ENCODE measurements at places on chromosomes 11 and 22.

- no peak for DNase-seq
Observed at GRCh38 chr11:109789901-109790300, 303.3 kb upstream of the ZC3H12C start.

DNA sequence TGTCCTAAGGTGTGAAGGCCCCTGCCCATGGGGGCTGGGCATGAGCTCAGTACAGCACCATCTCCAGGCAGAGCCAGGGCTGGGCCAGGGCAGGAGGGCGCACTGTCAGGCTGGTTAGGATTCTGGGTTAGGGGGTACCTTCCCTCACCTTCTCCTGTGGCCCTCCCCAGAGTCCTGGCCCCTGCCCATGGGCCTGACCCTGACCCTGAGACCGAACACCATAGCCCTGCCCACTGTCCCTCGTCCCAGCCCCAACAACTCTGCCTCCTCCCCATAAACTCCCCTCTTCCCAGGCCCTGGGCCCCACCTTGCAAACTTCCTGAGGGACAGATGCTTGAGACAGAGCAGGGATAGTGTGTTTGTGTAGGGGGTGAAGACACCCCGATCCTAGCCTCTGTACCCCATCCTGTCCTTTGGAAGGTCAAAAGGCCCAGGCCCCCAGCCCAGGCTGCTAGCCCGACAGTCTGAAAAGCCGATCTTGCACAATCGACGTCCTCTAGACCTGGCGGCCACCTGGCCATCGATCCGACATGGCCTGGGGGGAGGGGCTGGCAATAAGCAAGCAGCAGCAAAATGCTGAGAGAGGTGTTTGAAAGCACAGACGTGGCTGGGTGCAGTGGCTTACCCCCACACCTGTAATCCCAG, 2.7 kb upstream of the TMPRSS6 start:
- DNase-seq = no peak

DNA sequence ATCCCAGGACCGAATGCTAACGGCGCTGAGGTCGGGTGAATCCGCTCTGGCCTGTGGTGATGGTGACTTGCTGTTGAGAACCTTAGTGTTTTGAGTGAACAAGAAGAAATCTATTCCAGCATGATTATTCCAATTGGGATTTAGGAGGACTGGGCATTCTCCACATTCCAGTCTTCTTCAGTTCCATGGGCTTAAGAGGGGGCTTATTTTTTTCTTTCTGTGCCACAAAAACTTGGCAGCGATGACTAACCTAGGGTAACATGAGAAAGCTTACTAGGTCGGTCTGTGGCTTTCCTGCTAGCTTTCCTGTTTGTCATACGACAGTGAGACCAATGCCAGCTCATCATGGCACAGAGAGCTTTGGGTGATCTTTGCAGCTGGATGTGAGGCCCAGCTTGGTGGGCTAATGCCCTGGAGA, 62.9 kb upstream of the ATXN10 start:
- no peak for DNase-seq

DNA sequence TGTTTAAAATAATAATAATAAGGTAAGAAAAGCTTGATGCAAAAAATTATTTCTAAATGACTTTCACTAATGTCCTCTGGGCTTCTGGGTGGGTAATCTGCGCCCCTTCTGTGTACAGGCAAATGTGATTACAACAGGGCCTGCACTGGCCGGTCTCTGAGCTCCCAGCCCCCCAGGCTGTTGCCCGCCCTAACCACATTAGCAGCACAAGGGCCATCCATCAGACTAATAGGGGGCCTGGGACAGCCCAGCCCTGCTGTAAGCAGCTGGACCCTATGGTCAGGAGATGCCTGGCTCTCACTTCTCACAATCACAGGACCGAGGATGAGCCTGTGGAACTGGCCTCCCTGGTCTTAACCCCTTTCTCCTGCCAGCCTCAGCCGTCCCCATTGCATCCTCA, 388.4 kb downstream of the BUD13 start:
- DNase-seq = no peak

DNA sequence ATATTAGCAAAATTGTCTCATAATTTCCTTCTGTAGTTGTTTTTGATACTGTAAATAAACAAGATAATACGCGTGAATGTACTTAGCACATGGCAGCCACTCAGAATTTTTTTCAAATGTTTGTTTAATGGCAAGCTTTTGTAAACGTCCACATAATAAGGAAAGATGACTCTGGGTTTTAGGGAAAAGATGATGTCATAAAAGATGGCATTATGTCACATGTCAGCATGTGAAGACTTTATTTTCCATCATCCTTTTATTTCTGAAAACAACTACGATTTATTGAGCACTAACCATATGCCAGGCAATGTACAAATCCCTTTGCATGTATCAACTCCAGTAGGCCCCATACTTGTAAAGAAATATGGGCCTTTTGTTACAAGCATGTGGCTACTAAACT, 139.9 kb downstream of the C11orf91 start:
- no peak for DNase-seq

All from hypothalamus (tissue), 51 donors.